Liver (tissue), 10 donors: ENCODE measurements at places on chromosomes 1 and 21. TPM values are rescaled to one million over a fixed set of nuclear protein-coding genes. Genes with fewer than 3 reads are reported as not detected.

GRCh38 chr1:214439352-214440119, 111.9 kb downstream of the PTPN14 start:
- peaks cover 6% of the 10 kb centered on the region for H3K4me1 ChIP-seq
- no peak overlapping the region for H3K4me3 ChIP-seq
- DNase-seq = peak; percentile 40
- H3K27ac ChIP-seq = peak overlapping the region; percentile 32
- H3K36me3 ChIP-seq = no peaks in the 10 kb centered on the region

DNA sequence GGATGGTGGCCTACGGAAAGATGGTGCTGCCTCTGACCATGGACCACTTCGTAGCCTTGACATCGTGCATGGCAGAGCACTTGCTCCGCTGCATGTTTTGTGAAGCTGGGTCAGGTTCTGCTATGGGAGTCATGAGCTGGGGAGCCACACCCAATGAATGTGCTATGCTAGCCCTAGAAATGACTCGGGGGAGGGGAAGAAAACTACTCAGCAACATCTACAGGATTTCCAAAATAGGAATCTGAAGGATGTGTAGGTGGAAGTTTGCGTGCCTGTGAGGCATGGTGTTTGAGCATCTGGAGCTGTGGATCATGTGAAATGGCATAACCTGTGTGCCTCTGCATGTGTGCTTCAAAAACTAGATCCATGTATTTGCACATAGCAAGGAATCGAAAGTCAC, 247.3 kb downstream of the CACNA1E start:
- H3K27me3 ChIP-seq = no peaks in the 10 kb centered on the region
- DNase-seq = no peak

Gene GLIS1
- total RNA-seq = under 0.01 TPM

Gene SPRR2A
- not detected for total RNA-seq
